ENCODE measurements at places on chromosomes 16 and 17. TPM values are rescaled to one million over a fixed set of nuclear protein-coding genes. Genes with fewer than 3 reads are reported as not detected.

GRCh38 chr16:87240211-87241136 is 76.7 kb downstream of the C16orf95 start:
- peak; percentile 21 for DNase-seq

VMP1 gene
- 272 TPM for total RNA-seq

DNA sequence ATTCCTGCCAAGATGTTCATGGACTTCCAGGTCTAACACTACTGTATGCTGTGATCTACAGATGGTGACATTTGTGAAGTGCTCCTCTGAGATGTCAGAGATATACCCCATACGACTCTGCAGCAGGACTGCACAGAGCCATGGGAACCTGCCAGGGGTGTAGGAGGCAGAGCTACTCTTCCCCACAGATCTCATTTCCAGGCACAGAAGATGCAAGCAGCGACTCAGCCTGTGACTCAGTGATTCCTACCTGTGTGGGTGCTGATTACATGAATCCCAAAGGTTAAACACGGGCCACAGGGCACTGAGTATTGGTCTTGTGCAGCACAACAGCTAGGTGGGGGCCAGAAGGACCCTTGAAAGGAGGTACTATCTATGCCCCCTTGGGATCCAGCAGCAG is 137.0 kb upstream of the SOX9 start:
- DNase-seq = no peak

CCDC92B gene
- not detected for total RNA-seq

GRCh38 chr17:50101346-50102163 is 6.4 kb downstream of the PDK2 start:
- peak; percentile 26 for DNase-seq

DNA sequence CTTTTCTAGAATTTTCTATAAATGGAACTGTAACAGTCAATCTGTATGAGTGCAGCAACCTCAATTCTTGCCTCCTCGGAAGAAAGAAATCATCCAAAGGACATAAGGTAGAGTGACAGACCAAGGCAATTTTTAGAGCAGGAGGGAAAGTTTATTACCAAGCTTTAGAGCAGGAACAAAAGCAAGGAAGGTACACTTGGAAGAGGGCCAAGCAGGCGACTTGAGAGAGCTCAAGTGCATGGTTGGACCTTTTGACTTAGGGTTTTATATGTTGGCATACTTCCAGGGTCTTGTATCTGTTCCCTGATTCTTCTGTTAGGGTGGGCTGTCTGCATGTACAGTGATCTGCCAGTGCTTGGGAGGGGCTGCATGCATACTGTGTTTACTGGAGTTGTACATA is 50.3 kb downstream of the SCNN1G start:
- no peak for DNase-seq

ITGA3 gene
- total RNA-seq = 78.0 TPM

DNA sequence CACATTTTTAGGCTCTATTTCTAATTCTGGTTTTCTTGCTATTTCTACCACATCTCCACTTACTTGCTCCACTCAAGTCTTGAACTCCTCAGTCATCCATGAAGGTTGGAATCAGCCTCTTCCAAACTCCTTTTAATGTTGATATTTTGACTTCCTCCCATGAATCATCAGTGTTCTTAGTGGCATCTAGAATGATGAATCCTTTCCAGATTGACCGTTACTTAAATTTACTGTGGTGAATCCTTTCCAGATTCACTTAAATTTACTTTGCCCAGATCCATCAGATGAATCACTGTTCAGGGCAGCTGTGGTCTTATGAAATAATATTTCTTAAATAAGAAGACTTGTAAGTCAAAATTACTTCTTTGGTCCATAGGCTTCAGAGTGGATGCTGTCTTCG is 32.4 kb downstream of the CLTC start:
- DNase-seq = peak; percentile 88

- no peak for DNase-seq
Observed at GRCh38 chr16:49635009-49635350, 220.9 kb downstream of the ZNF423 start.

- peak; percentile 57 for DNase-seq
Observed at GRCh38 chr17:44348234-44348987, 3.3 kb downstream of the GRN start.

MMP25 gene
- total RNA-seq = not detected

- DNase-seq = no peak
Observed at GRCh38 chr16:77896415-77897128, 108.2 kb downstream of the VAT1L start.

GDPD3 gene
- under 0.01 TPM for total RNA-seq

All from IMR-90 (cell line).